LHCN-M2 (cell line): ENCODE measurements at places on chromosomes 1 and 21. TPM values are rescaled to one million over a fixed set of nuclear protein-coding genes. Genes with fewer than 3 reads are reported as not detected.

FAM167B gene
- 0.23 TPM in 1 of 2 replicates, not detected in the other for total RNA-seq

SIPA1L2 gene
- total RNA-seq, result 0.90 and 1.6 TPM in 2 replicates

RIPPLY3 gene
- not detected in 2 replicates for total RNA-seq

TNFRSF8 gene
- 0.19 TPM in 1 of 2 replicates, not detected in the other for total RNA-seq

- peak; percentile 24 for DNase-seq
Measured at GRCh38 chr1:96579636-96580035, 141.9 kb upstream of the PTBP2 start.

- DNase-seq, result peak; percentile 60
Measured at GRCh38 chr1:13792419-13792818, 92.4 kb downstream of the PRDM2 start.

DNA sequence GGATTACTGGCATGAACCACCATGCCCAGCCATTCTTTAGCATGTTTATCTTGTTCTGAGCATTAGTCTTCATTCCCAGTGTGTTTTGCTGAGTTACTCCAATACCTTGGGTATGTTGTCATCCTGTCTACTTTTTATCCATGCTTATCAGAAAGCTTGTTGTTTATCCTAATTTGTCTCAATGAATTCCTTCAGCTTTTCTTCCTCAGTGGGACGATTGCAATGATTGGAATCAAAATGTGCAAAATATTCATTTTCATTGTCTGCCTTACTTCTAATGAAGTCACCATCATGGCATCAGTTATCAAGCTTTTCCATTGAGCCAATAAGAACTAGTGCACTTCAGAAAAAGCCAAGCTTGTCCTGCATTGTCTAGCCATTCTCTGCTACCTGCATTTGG lies 170.5 kb downstream of the HFM1 start:
- no peak for DNase-seq

- DNase-seq, result peak; percentile 95
Measured at GRCh38 chr1:157069601-157070000, 24.1 kb upstream of the ARHGEF11 start.

DNA sequence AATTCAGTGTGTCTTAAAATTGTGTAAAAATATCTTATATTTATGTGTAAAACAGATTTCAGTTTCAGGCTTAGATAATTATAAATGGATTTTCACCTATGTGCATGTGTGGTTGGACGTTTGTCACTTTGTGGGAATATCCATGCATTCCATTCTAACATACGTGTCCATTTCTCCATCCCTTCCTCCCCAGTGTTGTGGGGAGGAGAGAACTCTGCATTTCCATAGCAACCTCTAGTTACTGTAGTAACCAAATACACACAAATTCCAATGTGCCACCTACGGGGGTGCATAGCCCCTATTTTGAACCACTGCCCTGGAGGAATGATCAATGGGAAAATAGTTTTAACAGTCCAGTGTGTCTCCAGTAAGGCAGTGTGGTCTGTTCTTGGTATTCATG lies 79.0 kb downstream of the RASAL2 start:
- DNase-seq, result peak; percentile 84
